ENCODE measurements at places on chromosomes 13 and 19. TPM values are rescaled to one million over a fixed set of nuclear protein-coding genes. Genes with fewer than 3 reads are reported as not detected.

- DNase-seq, result no peak
- peaks cover 2% of the 10 kb centered on the region for H3K4me1 ChIP-seq
- no peak overlapping the region for H3K27ac ChIP-seq
- peaks cover 18% of the 10 kb centered on the region for H3K36me3 ChIP-seq
Measured at GRCh38 chr13:99525967-99526366, 24.7 kb downstream of the TM9SF2 start.

The MAST1 gene
- 230 TPM for total RNA-seq

The LMTK3 gene
- total RNA-seq, result 36.3 TPM

GRCh38 chr13:26996965-26997752, 174.5 kb downstream of the USP12 start:
- H3K36me3 ChIP-seq, result peaks cover 4% of the 10 kb centered on the region
- no peak overlapping the region for H3K27ac ChIP-seq
- no peak overlapping the region for H3K4me3 ChIP-seq
- no peak for DNase-seq
- peaks cover 2% of the 10 kb centered on the region for H3K27me3 ChIP-seq

DNA sequence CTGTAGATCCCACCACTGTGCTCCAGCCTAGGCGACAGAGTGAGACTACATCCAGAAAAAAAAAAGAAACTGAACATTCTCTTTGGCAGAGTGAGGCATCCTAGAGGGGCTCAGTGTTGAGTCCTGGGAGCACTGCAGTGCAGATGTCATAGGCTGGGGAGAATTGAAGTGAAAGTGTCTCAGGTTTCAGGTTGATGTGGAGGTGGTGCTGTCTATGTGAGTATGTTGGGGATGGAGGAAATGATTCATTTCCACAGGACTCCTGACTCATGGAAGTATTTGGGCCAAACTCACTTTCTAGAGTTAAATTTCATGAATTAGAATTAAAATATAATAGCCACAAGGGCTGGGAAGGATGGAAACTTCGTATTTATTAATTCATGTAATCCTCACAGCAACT, 134.4 kb upstream of the TSC22D1 start:
- no peaks in the 10 kb centered on the region for H3K4me1 ChIP-seq
- DNase-seq, result no peak
- no peak overlapping the region for H3K4me3 ChIP-seq
- no peaks in the 10 kb centered on the region for H3K36me3 ChIP-seq
- no peak overlapping the region for H3K27ac ChIP-seq

DNA sequence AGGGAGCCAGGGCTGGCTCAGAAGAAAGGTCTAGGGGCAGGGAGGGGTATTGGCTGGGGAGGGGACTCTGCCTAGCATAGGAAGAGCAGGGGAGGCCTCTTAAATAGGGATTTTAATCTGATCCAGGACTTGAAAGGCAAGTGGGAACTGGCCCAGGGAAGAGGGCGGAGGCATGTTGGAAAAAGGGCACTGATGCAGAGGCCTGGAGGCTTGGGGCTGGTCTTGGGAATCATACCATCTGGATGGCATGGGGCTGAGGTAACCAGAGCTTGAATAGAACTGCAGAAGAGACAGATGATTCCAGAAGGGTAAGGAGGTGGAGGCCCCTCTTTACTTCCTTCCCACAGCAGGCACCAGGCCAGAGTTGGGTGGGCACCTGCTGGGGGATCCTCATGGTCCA, 29.1 kb downstream of the CERS4 start:
- H3K4me1 ChIP-seq, result peaks cover 14% of the 10 kb centered on the region
- H3K4me3 ChIP-seq, result no peak overlapping the region
- DNase-seq, result no peak
- H3K27ac ChIP-seq, result no peak overlapping the region
- peaks cover 4% of the 10 kb centered on the region for H3K36me3 ChIP-seq
- H3K27me3 ChIP-seq, result peaks cover 8% of the 10 kb centered on the region

The SIGLEC12 gene
- total RNA-seq, result not detected

- H3K27ac ChIP-seq, result no peak overlapping the region
- H3K4me3 ChIP-seq, result peak overlapping the region; percentile 25
- H3K27me3 ChIP-seq, result no peaks in the 10 kb centered on the region
- DNase-seq, result no peak
Measured at GRCh38 chr13:113364901-113365582, 1.1 kb upstream of the GRTP1 start.

DNA sequence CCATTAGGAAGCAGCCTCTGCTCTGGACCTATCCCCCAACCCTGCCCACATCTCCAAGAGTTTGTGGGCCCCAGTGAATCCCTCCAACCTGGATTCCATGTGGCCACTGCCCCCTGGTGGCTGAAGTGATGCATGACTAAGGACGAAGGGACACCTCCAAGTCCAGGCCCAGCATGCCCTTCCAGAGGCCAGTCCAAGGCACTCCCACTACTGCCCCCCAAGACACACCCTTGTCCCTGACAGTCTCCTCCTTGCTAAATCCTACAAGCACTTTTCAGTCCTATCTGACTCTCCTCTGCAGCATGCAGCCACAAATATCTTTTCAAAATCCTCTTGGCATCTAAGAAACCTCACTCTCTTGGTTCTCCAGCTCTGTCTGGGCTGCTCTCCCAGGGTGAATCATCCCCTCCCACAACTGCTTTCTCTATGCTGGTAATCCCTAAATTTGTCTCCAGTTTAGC, 33.0 kb downstream of the DEDD2 start:
- H3K36me3 ChIP-seq, result peaks cover 4% of the 10 kb centered on the region
- H3K27me3 ChIP-seq, result peaks cover 13% of the 10 kb centered on the region
- H3K27ac ChIP-seq, result peak overlapping the region; percentile 7
- H3K4me3 ChIP-seq, result peak overlapping the region; percentile 23
- H3K4me1 ChIP-seq, result peaks cover 33% of the 10 kb centered on the region

GRCh38 chr13:31769575-31769974, 30.2 kb downstream of the RXFP2 start:
- peaks cover 3% of the 10 kb centered on the region for H3K27me3 ChIP-seq
- H3K36me3 ChIP-seq, result no peaks in the 10 kb centered on the region
- H3K27ac ChIP-seq, result no peak overlapping the region
- no peak for DNase-seq
- H3K4me1 ChIP-seq, result no peaks in the 10 kb centered on the region
- H3K4me3 ChIP-seq, result no peak overlapping the region

The OSCAR gene
- not detected for total RNA-seq

GRCh38 chr19:41551212-41551610, 24.8 kb upstream of the CEACAM21 start:
- H3K4me3 ChIP-seq, result no peak overlapping the region
- no peak overlapping the region for H3K27ac ChIP-seq
- DNase-seq, result no peak
- peaks cover 5% of the 10 kb centered on the region for H3K4me1 ChIP-seq
- peaks cover 5% of the 10 kb centered on the region for H3K36me3 ChIP-seq

GRCh38 chr13:60837806-60838205, 440.8 kb downstream of the TDRD3 start:
- H3K36me3 ChIP-seq, result no peaks in the 10 kb centered on the region
- H3K4me1 ChIP-seq, result no peaks in the 10 kb centered on the region
- H3K27me3 ChIP-seq, result peaks cover 2% of the 10 kb centered on the region
- H3K4me3 ChIP-seq, result no peak overlapping the region
- no peak for DNase-seq

DNA sequence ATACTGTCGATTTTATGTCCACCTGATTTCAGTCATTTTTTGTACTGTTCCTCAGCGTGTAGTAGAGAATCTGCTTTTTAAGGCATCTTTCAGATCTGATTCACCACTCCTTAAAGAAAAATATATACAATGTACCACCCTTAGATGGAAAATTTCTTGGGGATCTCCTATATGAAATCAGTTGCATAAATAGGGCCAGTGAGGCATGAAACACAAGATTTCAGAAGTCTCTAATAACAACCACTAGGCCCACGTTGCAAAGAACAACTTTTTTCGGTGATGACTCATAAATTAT, 1.4 kb downstream of the USP12 start:
- H3K36me3 ChIP-seq, result no peaks in the 10 kb centered on the region
- H3K27me3 ChIP-seq, result peaks cover 3% of the 10 kb centered on the region

DNA sequence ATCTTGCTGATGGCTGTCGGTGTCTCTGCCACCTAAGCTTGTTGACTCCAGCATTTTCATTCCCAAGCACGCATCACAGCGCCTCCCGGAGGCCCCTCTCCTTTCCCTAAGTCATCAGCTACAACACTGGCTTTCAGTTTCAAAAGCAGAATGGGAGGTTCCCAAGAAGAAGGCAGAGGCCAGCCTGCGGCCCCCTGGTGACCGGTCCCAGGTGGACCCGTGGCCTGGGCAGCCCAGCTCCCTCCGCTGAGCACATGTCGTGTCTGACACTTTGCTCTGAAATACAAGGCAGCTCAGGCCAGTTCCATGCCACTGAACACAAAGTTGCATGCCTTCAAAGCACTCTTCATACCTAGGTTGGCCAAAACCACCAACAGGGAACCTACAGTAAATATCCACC, 8.5 kb downstream of the MLLT1 start:
- peak overlapping the region; percentile 70 for H3K4me3 ChIP-seq
- no peaks in the 10 kb centered on the region for H3K36me3 ChIP-seq
- H3K4me1 ChIP-seq, result peaks cover 58% of the 10 kb centered on the region
- no peak for DNase-seq
- peaks cover 12% of the 10 kb centered on the region for H3K27me3 ChIP-seq

The TMEM255B gene
- 13.8 TPM for total RNA-seq

DNA sequence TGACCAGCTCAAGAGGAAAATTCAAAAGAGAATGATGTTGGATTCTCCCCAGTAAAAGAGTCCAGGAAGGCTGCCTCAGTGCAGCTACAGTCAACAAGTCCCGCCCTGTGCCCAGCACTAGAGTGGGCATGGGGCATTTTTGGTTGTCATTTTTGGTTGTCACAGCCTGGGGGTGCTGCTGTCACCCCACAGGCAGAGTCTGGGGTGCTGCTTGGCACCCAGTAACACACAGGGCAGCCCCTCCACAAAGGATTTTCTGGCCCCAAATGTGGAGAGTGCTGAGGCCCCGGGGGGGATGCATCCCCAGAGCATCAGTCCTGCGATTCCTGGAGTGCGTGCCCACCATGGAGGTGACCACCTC, 28.2 kb upstream of the TMEM255B start:
- H3K4me3 ChIP-seq, result no peak overlapping the region
- H3K36me3 ChIP-seq, result no peaks in the 10 kb centered on the region
- H3K27me3 ChIP-seq, result peaks cover 12% of the 10 kb centered on the region
- no peak overlapping the region for H3K27ac ChIP-seq
- peaks cover 2% of the 10 kb centered on the region for H3K4me1 ChIP-seq
- DNase-seq, result no peak

GRCh38 chr13:74771964-74772363, 637.8 kb upstream of the KLF12 start:
- DNase-seq, result no peak
- H3K27me3 ChIP-seq, result no peaks in the 10 kb centered on the region
- H3K4me3 ChIP-seq, result no peak overlapping the region
- no peak overlapping the region for H3K27ac ChIP-seq
- H3K4me1 ChIP-seq, result no peaks in the 10 kb centered on the region
- no peaks in the 10 kb centered on the region for H3K36me3 ChIP-seq

The NEK5 gene
- not detected for total RNA-seq

DNA sequence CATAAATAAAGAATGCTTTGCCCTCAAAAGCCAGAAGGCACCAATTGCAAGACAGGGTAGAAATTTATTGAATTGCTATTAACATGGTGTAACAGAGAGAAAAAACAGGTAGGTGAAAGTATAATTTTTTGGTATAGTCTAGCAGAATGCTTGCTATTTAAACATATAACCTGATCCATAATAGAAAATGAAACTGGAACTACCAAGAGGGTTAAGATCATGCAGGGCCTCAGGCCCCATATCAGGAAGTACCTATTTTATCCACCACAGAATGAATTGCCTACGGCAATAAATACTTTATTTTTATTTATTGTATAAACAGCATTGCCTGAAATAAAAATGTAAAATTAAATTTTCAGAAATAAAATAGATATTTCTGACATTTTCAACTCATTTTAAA, 159.5 kb downstream of the PRR20E start:
- H3K4me1 ChIP-seq, result no peaks in the 10 kb centered on the region
- DNase-seq, result no peak
- no peak overlapping the region for H3K4me3 ChIP-seq
- no peak overlapping the region for H3K27ac ChIP-seq

The NLRP5 gene
- total RNA-seq, result not detected

GRCh38 chr13:109436055-109436622, 350.2 kb downstream of the IRS2 start:
- H3K27ac ChIP-seq, result no peak overlapping the region
- peaks cover 4% of the 10 kb centered on the region for H3K4me1 ChIP-seq
- no peak overlapping the region for H3K4me3 ChIP-seq
- no peak for DNase-seq
- H3K36me3 ChIP-seq, result peaks cover 27% of the 10 kb centered on the region

The VAV1 gene
- total RNA-seq, result not detected

The PROZ gene
- not detected for total RNA-seq

- peaks cover 12% of the 10 kb centered on the region for H3K4me1 ChIP-seq
- H3K36me3 ChIP-seq, result no peaks in the 10 kb centered on the region
- H3K27ac ChIP-seq, result no peak overlapping the region
- no peak overlapping the region for H3K4me3 ChIP-seq
- H3K27me3 ChIP-seq, result no peaks in the 10 kb centered on the region
- no peak for DNase-seq
Measured at GRCh38 chr13:103134271-103134670, 68.1 kb upstream of the SLC10A2 start.

- H3K36me3 ChIP-seq, result no peaks in the 10 kb centered on the region
- peaks cover 54% of the 10 kb centered on the region for H3K4me1 ChIP-seq
- H3K27ac ChIP-seq, result no peak overlapping the region
- DNase-seq, result no peak
- peak overlapping the region; percentile 25 for H3K4me3 ChIP-seq
- peaks cover 11% of the 10 kb centered on the region for H3K27me3 ChIP-seq
Measured at GRCh38 chr19:55251341-55252081, 7.3 kb downstream of the PPP6R1 start.

- no peaks in the 10 kb centered on the region for H3K36me3 ChIP-seq
- peaks cover 3% of the 10 kb centered on the region for H3K27me3 ChIP-seq
- no peak overlapping the region for H3K4me3 ChIP-seq
- peaks cover 8% of the 10 kb centered on the region for H3K4me1 ChIP-seq
- peak; percentile 15 for DNase-seq
- H3K27ac ChIP-seq, result no peak overlapping the region
Measured at GRCh38 chr19:33407716-33408115, 34.2 kb downstream of the CEBPG start.

The C19orf85 gene
- total RNA-seq, result not detected

The CALM3 gene
- 845 TPM for total RNA-seq

- H3K27me3 ChIP-seq, result peaks cover 32% of the 10 kb centered on the region
- H3K4me1 ChIP-seq, result peaks cover 31% of the 10 kb centered on the region
- H3K4me3 ChIP-seq, result no peak overlapping the region
- H3K27ac ChIP-seq, result peak overlapping the region; percentile 68
Measured at GRCh38 chr19:5120833-5121232, 151.9 kb downstream of the KDM4B start.

The PTGER1 gene
- total RNA-seq, result 2.0 TPM

The KIR2DL4 gene
- not detected for total RNA-seq

DNA sequence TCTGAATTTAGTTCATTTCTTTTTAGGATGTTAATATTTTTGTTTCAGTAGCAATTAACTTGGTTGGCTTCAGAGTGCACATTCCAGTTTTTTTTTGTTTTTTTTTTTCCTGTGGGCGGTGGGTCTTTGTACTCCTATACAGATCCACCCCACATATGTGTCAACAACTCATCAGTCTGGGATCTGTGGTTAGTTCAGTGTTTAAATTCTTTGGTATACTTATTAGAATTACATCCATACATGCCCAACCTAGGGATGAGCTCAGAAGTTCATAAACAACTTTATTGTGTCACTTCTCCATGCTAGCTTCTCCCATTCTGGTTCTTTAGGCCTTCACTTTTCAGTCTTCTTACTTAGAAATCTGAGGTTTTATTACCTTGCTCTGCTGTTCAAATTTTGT, 50.9 kb downstream of the PCCA start:
- DNase-seq, result no peak
- no peaks in the 10 kb centered on the region for H3K4me1 ChIP-seq
- H3K27me3 ChIP-seq, result peaks cover 1% of the 10 kb centered on the region

- DNase-seq, result no peak
- no peaks in the 10 kb centered on the region for H3K27me3 ChIP-seq
- peak overlapping the region; percentile 26 for H3K27ac ChIP-seq
- no peaks in the 10 kb centered on the region for H3K4me1 ChIP-seq
Measured at GRCh38 chr13:102869948-102870676, 24.3 kb downstream of the ERCC5 start.
